Renal cortex interstitium (tissue), 15 donors: ENCODE measurements at places on chromosomes 4 and X.

DNA sequence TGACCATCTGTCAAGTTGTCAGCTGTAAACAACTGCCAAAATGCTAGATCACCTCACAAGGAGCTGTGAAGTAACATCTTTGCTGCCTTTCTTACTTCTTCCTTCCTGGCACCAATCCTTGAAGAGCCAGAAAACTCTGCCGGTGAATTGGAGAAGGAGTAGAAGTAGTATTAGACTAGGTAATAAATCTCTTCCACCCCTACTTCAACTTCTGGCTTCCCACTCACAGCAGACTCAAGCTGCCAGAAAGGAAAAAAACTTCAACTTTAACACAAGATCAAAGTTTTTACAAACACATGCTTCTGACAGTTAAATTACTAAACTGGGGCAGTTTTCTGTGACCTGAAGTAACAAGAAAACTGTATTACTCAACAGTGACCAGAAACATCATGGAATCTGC, 164.7 kb upstream of the SLC7A11 start:
- peak; percentile 20 for DNase-seq

GRCh38 chrX:103613362-103613890, 5.7 kb downstream of the TCEAL3 start:
- DNase-seq = no peak

DNA sequence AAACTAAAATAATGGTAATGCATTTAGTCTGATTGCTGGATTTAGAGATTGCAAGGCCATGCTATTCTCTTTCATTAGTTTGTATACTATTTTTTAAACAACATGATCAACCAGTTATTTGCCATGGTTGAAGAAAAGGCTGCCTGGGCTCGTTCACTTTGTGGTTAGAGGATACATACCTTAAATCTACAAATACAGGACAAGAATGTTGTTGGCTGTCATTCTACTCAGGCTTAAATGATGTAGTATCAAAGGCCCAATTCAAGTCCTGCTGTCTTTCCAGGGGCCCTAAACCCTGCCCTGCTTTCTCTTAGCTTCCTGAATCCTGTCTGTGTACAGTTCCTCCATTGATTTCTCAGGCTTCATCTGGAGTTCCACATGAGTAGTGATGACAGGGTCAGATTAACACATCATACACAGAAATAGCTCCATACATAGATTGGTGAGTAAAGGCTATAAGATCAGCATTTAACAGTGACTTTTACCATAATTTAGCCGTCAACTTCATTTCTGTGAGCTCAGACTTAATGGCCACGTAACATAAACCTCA, 114.9 kb upstream of the GPRIN3 start:
- DNase-seq = no peak

DNA sequence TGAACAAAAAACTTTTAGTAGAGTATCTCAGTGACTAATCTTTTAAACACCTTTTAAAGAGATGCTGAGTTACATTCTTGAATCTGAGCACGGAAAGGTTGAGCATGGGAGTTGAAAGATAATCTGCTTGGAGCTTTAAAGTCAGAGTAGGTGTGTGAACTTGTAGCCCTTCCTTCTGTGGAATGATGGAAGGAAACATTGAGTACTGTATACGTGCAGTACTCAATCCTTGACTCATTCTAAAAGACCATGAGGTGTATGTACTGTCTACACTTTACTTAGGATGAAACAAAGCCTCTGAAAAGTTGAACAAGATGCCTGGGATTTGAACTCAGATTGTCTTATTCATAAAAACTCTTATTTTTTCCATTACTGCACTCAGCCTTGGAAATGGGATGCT, 3.4 kb downstream of the ENOPH1 start:
- no peak for DNase-seq

- DNase-seq = no peak
Measured at GRCh38 chr4:72546456-72546855, 22.6 kb downstream of the ADAMTS3 start.

DNA sequence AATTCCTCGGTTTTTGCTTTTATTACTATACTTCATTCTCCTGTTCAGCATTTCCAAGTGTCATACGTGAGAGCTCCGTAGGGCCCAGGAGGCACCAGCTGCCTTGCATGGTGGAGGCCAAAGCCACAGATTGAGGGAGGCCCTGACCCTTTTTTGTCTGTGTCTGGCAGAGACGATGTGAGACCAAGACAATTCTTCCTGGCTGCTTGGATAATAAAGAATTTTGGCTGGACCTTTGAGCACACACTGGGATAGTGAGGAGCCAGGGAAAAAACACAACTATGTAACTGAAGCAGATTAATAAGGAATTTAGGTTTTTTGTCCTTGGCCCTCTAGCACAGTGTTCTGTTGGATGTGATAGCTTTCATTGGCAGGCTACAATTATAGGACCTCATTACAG, 161.0 kb downstream of the CPXCR1 start:
- DNase-seq = no peak

DNA sequence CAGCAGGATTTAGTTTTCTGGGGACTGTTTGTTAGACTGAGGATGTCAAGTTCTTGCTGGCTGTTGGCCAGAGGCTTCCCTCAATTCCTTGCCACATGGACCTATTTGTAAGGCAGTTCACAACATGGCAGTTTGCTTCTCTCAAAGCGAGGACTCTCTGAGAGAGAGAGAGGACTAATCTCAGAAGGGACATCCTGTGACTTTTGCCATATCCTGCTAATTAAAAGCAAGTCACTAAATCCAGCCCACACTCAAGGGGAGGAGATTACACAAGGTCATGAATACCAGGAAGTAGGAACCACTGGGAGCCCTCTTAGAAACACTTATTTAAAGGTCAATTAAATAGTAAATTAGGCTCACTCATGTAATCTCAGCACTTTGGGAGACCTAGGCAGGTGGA, 38.2 kb downstream of the PPP1R2C start:
- DNase-seq = no peak

- DNase-seq = no peak
Measured at GRCh38 chrX:53163436-53163835, 61.6 kb downstream of the KDM5C start.

DNA sequence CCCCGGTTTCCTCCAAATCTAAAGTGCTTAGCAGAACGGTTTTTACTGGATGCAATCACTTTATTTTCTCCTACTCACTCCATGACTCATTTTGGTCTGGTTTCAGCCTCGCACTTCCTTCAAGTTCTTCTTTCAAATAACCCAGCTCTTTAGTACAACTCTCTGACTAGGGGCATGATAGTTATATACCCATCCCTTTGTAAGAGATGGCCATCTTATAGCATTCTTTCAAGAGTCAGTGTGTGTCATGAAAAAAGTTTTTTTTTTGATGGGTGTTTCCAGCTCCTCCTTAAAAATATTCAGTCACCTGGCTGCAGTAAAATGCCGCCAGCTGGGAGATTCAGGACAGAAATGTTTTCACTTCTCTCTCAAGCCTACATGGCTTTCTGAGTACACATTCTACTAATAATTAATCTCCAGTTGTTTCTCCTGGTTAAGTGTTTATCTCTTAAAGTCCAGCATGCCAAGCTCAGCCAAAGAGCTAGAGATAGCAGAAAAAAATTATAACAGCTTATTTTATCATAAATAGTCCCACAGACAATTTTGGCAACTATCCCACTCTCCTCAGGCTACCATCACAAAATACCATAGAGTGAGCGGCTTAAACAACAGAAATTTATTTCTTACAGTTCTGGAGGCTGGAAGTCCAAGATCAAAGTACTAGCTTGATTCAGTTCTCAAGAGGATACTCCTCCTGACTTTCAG, 139.3 kb downstream of the GASK1B start:
- no peak for DNase-seq

GRCh38 chr4:168844353-168845049, 165.6 kb downstream of the CBR4 start:
- DNase-seq = no peak

GRCh38 chrX:134990801-134991481, at the start of gene SMIM10:
SMIM10 (plus strand) TSS chrX:134990991; CDS start chrX:134991096, 105 bp downstream.
- DNase-seq = peak; percentile 32

DNA sequence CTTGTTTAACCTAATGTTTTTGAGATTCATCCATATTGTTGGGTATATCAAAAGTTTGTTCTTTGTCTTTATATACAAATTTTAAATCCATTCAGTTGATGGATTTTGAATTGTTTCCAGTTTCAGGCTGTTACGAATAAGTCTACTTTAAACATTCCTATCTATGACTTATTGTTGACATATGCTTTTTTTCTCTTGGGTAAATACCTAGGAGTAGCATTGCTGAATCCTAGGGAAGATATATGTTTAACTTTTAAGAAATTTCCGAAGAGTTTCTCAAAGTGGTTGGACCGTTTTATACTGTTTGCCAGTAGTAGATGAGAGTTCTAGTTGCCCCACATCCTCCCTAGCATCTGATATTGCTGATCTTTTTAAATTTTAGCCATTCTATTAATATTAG, 60.9 kb upstream of the IL13RA1 start:
- DNase-seq = no peak

GRCh38 chr4:4735136-4735750, 124.2 kb upstream of the MSX1 start:
- DNase-seq = no peak

DNA sequence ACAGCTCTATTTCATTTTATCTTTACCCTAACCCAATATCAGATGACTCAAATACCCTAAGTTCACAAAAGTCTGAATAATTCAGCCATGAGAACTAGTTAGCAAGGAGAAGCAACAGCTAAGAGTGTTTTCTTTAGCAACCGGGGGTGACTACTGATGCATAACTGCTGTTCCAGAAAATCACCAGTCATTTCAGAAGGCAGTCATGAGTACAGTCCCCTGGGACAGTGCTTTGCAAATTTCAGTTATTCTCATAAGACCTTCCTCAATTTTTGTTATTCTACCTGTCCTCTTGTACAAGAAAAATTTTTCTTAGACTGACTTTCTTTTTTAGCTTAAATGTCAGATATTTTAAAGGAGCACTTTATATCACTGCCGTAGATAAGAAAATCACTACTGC, 16.4 kb downstream of the BANK1 start:
- DNase-seq = peak; percentile 25

DNA sequence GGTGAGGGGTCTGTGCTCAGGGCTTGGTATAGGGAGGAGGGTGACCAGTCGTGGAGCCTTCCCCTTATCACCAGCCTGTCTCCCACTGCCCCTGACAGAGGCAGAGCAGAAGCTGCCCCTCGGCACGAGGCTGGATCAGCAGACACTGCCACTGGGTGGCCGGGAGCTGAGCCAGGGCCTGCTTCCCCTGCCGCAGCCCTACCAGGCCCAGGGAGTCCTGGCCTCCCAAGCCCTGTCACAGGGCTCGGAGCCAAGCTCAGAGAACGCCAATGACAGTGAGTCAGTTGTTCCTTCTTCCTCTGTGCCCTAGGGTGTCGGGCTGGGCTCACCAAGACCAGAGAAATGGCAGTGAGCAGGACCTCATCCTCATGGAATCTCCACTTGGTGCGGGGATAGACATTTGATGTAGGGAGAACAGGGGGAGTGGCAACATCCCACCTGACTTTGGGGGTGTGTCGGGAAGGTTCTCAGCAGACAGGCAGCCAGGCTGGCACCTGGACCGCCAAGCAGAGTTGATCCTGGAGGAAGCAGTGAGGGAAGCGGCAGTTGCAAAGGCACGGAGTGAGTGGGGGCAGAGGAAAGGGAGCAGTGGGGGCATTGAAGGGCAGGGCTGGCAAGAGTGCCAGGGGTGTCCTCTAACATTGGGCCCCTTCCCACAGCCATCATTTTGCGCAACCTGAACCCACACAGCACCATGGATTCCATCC, 14.3 kb upstream of the UBA1 start:
- DNase-seq = no peak

DNA sequence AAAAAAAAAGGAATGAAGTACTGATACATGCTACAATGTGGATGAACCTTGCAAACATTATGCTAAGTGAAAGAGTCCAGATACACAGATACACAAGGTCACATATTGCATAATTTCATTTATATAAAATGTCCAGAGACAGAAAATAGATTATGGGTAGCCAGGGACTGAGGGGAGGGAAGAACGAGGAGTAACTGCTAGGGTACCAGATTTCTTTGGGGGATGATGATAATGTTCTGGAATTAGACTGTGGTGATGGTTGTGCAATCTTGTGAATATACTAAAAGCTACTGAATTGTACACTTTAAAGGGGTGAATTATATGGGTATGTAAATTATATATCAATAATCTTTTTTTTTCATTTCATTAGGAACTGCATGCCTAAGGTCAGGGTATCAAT, 20.8 kb upstream of the AP1AR start:
- DNase-seq = no peak

GRCh38 chr4:137067735-137068134, 464.6 kb downstream of the PCDH18 start:
- DNase-seq = no peak

GRCh38 chr4:6943012-6943884, 33.6 kb downstream of the TBC1D14 start:
- DNase-seq = no peak

- DNase-seq = no peak
Measured at GRCh38 chrX:64427787-64428186, 32.5 kb upstream of the MTMR8 start.

DNA sequence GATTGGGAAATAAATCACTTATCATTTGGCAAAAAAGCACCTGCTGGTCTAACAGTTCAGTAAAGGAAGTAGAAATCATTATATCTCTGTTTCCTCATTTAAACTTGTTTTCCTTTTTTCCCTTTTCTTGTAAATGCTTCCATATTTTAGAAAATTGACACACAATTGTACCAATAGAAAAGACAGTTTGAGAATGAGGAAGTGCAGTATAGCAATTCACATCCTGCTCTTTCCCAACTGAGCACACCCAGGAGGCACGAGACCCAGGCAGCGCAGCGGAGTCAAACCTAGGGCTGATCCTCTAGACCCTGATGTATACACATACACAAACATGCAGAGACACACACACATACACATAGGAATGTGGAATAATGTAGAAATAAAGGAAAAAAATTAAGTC, 74.8 kb upstream of the PACRGL start:
- DNase-seq = no peak

DNA sequence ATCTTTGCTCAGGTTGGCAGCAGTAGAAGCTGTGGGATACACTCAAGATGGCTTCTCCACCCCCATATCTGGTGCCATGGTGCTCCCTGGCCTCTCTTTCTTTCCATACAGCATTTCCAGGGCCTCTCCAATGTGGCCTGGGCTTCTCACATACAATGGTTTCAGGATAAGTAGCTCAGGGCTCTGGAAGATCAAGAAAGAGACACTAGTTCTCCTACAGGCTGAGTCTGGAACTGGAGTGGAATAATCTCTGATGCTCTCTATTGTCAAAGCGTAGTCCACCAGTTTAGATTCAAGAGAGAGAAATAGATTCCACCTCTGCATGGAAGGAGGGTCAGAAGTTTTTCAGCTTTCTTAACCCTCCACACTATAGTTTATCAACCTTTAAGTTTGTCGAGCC, 138.2 kb upstream of the AADAT start:
- no peak for DNase-seq
